ENCODE measurements at places on chromosomes 1 and 21.
A peak's percentile ranks its signal among the peaks of the same experiment; 100 is the strongest.

GRCh38 chr1:91400133-91400725, 4.4 kb downstream of the HFM1 start:
- DNase-seq, result no peak

- DNase-seq, result no peak
Observed at GRCh38 chr21:38380481-38381137, 117.7 kb downstream of the ERG start.

GRCh38 chr21:37364722-37365121, 1.9 kb upstream of the DYRK1A start:
- no peak for DNase-seq

GRCh38 chr1:42037161-42037560, 116.0 kb upstream of the GUCA2B start:
- no peak for DNase-seq

DNA sequence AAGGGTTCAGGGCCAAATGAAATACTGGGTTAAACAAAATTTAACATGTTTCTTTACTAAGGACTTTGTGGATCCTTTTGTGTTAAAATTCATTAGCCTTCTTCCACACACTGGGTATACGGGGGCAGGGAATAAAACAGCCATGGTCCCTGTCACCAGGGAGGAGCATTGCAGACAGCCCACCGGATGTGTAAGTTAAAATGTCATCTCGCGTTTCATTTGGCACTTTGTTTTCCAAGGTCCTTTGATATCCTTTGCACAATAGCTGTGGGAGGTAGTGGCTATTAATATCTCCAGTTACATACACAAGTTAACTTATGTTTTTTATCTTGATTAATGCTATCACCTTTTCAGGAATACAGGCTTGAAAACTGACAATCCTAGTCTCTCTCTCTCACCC, 172.7 kb downstream of the BARHL2 start:
- no peak for DNase-seq

- DNase-seq, result no peak
Observed at GRCh38 chr1:176736015-176736414, 273.0 kb downstream of the PAPPA2 start.

GRCh38 chr1:975896-976683, 5.8 kb downstream of the PERM1 start:
- peak; percentile 58 for DNase-seq

DNA sequence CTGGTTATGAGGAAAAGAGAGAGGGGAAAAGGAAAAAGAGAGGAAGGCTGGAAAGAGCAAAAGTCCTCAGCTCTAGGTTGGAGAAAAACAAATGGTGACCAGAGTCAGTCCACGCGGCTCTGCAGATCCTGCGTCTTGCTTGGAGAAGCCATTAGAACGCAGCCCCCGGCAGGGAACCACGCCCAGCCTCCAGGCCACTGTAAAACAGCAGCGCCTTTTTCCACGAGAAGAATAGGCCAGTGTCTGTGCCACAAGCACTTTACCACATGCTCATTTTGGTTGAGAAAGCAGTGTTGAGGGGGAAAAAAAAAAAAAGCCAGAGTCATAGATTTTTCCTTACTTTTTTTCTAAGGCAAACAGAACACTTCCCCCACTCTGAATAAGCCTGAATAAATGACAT, 846.9 kb upstream of the ADAMTS5 start:
- peak; percentile 27 for DNase-seq

GRCh38 chr1:41341772-41342562, 19.3 kb upstream of the FOXO6 start:
- no peak for DNase-seq

GRCh38 chr1:232344791-232345399, 285.0 kb downstream of the SIPA1L2 start:
- no peak for DNase-seq

DNA sequence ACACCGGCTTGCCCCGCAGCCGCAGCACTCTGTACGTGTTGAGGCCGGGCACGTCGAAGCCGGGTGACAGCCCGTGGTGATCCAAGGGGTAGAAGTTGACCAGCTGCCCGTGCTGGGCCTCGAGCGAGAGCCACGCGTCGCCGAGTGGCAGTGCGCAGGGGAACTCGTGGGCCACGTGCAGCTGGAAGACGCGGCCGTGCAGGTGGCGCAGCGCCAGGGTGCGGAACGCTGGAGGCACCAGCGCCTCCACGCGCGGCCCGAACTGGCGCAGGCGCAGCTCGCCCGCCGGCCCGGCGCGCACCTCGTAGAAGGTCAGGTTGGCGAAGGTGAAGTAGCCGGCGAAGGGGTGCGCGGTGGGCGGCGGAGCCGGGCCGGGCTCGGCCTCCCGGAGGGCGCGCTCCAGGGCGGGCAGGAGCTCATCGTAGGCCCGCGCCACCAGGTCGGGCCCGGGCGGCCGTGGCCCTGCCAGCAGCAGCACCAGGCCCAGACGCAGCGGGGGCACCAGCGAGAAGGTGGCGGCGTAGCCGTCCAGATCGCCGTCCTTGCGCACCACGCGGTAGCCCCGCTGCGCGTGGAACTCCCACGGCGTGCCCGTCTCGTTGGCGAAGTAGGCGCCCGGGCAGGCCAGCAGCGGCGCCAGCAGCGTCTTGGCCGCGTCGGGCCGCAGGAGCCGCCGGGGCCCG, 19.5 kb downstream of the LACTBL1 start:
- no peak for DNase-seq

DNA sequence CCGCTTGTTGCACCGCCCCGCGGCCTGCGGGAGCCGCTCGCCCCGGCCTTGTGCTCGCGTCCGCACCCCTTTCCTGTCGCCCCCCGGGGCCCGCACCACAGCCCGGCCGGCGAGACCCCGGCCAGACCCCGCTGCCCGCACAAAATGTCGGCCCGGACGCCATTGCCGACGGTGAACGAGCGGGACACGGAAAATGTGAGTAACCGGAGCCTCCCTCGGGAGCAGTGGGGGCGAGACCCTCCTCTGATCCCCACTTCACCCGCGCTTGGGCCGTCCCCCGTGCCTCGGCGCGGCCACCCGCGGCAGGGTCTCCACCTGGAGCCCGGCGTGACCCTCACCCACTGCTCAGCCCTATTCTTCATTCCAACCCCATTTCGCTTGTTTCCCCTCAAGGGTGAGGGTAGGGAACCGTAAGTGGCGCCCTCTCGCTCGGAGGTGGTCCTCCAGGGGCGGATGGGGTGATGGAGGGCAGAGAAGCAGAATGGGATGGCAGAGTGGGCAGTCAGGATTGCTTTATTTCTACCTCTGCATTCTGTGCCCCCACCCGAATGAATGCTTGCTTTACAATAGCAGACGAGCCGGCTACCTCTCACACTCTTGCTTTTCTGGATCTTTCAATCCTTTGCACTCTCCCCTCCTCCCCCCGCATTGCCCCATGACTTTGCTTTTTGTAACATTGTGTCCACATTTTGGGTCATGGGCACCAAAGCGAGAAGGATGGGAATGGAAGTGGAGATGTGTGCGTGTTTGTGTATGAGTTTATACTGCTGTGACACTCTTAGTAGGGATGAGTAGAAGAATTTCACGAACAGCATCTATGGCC, 954 bp downstream of the MARK1 start:
- DNase-seq, result peak; percentile 46

DNA sequence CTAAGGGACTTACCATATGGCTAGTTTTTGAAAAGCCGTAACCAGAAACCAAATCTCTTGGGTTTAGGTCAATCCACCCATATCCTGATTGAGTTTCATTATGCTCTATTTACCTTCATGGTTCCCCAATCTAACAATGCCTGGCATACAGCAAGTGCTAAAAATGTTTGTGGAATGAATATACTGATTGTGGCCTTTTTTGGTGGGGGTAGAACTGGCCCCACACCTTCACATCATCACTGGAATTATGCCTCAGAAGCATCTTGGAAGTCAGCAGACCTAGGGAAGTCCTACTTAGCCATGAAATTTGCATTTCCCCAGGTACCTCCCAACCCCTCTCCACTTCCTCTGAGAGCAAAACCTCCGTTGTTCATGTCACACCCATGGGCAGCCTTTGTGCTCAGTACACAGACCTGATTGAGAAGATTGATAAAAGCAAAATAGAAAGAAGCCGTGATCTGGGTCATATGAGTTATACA, 17.8 kb upstream of the SLAMF1 start:
- no peak for DNase-seq

DNA sequence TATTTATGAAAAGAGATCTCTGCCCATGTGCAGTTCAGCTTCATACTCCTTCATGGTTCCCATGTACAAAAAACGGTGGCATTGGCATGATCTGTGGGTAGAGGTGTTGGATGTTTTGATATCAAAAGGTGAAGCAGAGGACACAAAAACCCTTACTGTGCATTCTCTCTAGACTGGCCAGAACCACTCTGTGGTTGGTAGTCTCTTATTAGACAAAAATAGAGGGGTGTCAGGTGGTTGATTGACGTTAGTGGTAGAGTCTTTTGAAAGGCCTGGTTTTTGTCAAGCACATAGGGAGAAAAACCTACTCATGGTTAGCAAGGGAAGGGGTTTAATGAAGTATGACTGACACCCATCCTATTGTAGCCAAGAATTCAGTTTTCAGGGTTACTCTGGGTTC, 400.0 kb upstream of the TMPRSS15 start:
- DNase-seq, result no peak

GRCh38 chr1:61012341-61012761, 70.0 kb upstream of the NFIA start:
- DNase-seq, result no peak

- DNase-seq, result no peak
Observed at GRCh38 chr1:8649027-8649426, 168.4 kb downstream of the RERE start.

DNA sequence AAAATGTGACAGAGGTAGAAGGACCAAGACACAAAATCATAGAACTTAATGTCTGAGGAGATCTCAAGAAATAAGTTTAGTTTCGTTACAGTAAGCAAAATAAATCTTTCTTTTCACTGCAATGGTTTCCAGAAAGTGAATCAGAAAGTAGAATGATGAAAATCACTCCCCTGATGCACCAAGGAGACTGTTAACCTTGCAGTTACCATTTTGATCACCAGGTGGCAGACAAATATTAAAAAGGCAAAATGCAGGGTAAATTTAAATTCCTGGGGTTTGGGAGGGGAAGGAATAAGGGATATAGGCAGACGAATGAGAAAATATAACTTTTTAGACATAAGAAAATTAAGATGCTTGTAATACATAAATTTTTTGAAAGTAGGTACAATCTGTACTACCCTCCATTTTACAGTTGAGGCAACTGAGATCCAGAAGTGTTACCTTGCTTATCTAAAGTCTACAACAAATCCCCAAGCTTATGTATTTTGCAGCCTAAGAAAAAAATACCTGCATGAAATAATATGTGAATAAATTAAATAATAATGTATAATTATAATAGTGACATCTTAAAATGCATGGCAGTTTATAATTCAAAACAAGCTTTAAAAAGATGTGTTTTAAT, 253.2 kb downstream of the CRB1 start:
- no peak for DNase-seq

GRCh38 chr1:114979278-114979891, 50.2 kb upstream of the TSHB start:
- DNase-seq, result peak; percentile 31

- no peak for DNase-seq
Observed at GRCh38 chr1:51833700-51834099, 44.8 kb downstream of the NRDC start.

- DNase-seq, result no peak
Observed at GRCh38 chr1:196207612-196208217, 400.5 kb downstream of the KCNT2 start.

DNA sequence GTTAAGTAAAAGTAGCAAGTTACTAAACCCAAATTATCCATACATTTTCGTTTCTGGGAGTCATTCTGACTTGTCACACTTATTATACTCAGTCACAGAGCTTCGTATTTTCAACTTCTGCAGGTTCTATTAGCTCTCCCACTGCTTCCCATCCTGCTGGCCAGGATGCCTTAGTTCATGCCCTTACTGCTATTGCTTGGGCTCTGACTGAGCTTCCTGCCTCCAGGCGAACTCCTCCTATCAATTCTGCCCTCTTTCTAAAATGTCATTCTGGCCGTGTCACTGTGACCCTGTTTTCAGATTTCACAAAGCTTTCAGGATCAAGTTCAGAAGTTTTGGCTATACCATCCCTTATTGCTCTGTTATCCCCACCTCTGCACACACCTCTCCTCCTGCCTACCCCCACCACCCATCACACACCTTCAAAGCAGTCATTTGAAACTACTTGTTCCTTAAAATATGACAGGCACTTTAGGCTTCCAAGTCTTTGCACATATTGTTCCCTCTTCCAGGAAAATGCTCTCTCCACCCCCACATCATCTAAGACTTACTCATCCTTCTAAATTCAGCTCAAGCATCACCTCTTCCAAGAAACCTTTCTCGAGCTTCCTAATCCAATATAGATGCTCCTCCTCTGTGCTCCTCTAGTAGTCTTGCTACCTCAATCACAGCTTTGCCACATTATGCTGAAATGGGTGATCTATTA, 278.0 kb downstream of the BRINP2 start:
- no peak for DNase-seq

GRCh38 chr1:91555821-91556531, 55.3 kb downstream of the CDC7 start:
- DNase-seq, result no peak

GRCh38 chr1:21921100-21921875, 15.8 kb downstream of the HSPG2 start:
- DNase-seq, result no peak

GRCh38 chr1:244369256-244370057, 82.3 kb downstream of the ADSS2 start:
- no peak for DNase-seq

DNA sequence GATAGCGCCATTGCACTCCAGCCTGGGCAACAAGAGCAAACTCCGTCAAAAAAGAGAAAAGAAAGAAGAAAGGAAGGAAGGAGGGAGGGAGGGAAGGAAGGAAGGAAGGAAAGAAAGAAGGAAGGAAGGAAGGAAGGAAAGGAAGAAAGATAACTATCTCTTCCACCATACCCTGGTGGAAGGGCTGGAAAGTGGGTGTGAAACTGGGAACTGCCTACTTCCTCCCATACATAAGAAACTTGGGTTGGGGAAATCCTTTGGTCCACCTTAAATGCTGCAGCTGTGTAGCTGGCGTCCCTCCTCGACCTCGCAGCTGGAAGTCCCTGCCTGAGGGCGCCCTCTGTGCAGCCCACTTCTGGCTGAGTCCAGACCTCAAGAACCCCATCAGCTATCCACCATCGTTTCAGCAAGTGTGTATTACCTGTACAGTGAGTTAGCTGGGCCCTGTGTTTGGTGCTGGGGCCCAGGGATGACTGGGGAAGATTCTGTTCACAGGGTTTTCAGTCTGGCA, 4.6 kb upstream of the FAM167B start:
- peak; percentile 46 for DNase-seq

GRCh38 chr1:213659580-213660547, 327.9 kb upstream of the PROX1 start:
- no peak for DNase-seq

DNA sequence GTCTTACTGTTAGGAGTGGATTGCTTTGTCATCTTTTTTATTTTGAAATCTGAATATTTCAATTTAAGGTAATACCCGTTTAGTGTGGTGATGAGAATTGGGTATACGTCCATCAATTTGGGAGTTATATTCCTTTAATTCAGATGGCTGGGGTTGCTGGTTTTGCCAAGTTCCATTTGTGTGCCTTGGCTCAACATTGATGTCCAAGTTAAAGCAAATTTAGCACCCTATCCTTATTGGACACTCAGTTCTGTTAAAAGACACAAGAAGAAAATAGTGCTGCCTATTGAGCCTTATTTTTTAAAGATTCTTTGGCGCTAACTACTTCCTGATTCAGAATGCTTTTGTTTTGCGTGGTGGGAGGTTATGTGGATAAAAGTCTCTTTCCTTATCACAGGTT, 40.6 kb downstream of the CAMTA1 start:
- DNase-seq, result no peak

- DNase-seq, result no peak
Observed at GRCh38 chr1:95013950-95014574, 58.7 kb downstream of the ALG14 start.

Measured in left cardiac atrium (tissue), 4 donors.